ENCODE measurements at places on chromosomes 12 and 14.

GRCh38 chr12:94795044-94795443 lies 144.7 kb upstream of the TMCC3 start:
- no peak for DNase-seq

DNA sequence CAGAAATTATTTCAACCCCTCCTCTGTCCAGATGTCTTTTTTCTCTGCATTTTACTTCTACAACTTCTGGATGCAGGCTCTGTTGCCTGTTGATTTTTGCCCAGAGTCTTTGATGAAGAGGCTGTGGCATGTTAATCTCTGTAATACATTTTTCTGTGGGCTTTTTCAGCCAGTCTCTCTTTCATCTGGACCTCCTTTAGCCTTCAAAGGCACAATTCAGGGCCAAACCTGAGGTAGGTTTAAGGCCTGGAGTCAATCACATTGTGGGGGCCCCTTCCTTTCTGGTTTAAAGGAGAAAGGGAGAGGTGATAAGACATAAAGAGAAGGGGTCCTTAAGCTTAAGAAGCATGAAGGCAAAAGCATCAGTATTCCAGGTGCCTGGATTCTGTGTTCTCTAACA lies 553.7 kb downstream of the FLRT2 start:
- DNase-seq: no peak

DNA sequence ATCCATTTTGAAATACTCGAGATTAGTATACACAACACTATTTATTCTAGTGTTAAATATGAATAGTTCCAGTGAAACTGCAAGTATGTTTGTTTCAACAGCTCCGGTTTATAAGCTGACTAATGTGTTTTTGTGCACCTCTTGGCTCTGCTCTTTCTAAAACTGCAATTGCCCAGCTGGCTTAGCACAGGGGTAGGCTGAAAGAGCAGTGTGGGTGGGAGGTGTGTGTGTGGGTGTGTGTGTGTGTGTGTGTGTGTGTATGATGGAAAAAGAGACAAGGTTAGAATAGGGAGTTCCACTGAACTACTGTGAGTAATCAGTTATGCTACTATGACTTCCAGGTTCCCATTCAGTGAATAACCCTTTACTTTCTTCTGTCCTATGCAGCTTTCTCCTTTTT lies 37.8 kb upstream of the DDHD1 start:
- DNase-seq: peak; percentile 73

DNA sequence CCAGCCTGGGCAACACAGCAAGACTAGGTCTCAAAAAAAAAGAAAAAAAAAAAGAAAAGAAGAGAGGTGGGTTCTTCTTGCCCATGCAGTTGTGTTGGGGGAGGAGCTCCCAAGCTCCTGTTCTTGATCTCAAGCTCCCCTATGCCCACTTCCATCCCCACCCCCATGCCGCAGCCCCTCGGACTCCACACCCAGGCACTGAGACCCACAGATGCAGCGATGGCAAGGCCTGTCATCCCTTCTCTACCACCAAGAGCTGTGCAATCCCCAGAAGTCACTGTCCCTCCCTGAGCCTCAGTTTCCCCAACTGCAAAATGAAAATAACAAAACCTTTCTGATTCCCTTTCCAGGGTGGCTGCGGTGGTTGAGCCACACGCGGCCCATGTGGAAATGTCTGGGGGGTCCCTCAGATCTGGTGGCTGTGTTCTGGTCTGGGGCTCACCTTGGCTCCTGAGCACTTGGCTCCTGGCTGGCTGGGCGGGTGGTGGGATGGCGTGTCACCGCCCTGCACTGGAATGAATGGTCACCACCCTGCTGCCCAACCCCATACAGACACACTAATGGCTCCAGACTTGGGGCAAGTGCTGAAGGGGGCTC lies 22.6 kb upstream of the KIF26A start:
- no peak for DNase-seq

- DNase-seq: no peak
Measured at GRCh38 chr14:103286460-103286859, 47.6 kb upstream of the EIF5 start.

DNA sequence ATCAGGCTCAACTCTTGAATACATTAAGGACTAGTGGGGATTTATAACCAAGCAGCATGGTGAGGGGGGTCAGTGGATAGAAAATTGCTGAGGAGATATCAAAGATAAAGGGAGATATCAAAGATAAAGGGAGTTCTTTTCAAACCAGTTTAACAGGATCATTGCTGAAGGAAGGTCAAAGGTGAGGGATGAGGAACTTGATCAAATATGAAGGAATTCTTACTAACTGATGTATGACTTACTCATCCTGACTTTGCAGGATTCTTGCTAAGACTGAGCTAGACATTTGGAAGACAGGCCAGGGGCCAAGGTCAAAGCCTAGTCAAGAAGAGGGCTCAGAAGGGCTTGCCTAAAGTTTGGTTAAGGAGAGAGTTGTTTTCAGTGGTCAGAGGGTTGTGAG lies 4.8 kb downstream of the ABHD4 start:
- DNase-seq: no peak

DNA sequence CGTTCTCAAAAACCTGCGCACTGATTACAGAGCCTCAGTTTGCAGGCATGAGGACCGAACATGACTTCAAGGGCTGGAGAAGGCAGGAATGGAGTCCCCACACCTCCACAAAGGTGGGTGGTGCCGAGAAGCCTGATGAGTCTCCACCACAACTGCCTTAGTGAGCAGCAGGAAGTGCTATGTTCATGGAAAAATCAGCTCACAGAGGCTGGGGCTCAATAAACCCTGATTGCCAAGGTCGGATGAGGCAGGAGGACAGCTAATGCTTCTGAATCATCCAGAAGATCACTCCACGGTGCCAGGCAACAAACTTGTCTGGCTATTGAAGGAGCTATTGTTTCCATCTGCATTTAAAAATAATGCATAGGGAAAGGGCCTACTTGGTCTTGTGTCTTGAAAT lies 31.1 kb downstream of the APPL2 start:
- peak; percentile 22 for DNase-seq

Data from activated T-cell treated with anti-CD3 and anti-CD28 coated beads, Interleukin-2, amount 50 U/mL, for 72 hours (primary cell).